ENCODE measurements at places on chromosomes 4 and X.

- no peak for DNase-seq
Observed at GRCh38 chr4:176753049-176753448, 39.7 kb downstream of the VEGFC start.

DNA sequence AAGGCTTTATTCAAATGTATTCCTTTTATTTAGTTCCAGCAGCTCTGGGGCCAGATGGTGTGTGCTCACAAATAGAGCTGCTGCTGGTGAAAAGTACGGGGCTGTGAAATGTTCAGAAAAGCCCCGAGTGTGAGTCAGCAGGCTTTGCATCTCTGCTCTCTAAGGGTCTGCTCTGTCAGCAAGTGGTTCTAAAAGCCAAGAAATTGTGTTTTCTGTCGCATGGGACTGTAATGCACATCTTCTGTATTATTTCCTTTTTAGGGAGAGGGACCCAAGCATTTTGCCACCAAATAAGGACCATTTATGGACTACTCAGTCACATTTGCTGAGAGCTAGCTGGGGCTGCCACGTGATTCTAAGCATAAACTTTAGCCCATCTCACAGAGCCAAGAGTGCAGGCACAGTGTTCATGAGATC, 82.9 kb upstream of the NHS start:
- DNase-seq: no peak

- peak; percentile 25 for DNase-seq
Observed at GRCh38 chr4:94595880-94596483, 144.2 kb downstream of the PDLIM5 start.

DNA sequence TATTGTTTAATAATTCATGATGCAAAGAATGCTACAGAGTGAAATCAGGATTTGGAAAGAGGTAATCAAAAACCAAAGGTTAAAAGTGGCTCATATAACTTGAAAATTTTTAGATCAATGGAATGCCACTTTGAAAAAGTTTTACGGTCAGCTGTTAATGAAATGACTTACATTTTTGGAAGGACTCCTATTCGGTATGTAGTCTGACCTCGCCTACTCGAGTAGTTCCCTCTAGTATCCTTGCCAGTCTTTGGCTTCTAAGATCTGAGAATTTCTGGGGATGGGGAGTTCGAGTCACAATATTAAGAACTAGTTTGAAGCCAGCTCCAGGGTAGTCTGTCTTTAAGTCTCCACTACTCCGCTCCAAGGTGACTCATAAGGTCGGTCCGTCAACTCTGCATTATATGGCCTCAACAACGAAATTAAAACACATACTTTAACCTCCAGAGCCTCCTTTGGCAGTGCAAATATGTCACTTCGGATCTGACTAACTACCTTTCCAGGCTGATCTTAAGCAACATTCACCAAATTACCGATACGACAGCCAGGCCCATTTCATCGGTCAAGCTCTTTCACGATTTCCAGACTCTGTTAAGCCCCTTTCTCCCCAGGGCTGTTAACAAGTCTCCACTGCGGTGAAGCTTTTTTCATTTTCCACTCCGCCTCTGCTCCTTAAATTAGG, 733 bp upstream of the NAA15 start:
- no peak for DNase-seq

DNA sequence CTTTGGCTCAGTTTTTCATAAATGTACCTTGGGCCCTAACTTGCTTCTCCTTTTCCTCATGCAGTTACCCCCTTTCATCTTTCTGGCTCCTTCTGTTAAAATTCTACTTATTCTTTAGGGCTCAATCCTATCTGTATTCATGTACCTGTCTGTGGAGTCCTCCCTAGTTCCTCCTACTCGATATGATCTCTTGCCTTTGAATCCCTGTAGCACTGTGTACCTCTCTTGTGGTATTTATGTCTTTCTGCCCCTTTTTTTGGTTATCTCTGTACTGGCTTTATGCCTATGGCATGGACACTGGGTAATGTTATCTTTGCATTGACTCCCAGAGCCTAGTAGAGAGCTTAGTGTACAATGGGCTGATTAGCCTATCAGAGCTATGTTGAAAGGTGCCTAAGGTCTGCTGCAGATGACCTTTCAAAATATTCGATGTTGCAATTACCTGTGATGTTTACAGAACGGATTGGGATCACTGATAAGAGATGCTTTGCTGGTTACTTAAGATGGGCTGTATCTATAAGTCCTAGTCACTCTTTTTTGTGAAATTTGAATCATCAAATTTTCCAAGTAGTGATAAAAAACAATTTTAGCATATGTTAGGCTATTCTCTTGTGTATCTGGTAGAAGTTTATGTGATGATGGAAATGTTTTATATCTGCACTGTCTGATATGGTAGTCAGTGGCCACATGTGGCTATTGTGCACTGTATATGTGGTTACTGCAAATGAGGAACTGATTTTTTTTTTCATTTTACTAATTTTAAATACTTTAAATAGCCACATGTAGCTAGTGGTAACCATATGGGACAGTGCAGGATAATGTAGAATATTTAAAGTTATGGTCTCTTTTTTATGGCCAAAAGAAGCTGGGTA, 33.5 kb downstream of the TMEM164 start:
- no peak for DNase-seq

DNA sequence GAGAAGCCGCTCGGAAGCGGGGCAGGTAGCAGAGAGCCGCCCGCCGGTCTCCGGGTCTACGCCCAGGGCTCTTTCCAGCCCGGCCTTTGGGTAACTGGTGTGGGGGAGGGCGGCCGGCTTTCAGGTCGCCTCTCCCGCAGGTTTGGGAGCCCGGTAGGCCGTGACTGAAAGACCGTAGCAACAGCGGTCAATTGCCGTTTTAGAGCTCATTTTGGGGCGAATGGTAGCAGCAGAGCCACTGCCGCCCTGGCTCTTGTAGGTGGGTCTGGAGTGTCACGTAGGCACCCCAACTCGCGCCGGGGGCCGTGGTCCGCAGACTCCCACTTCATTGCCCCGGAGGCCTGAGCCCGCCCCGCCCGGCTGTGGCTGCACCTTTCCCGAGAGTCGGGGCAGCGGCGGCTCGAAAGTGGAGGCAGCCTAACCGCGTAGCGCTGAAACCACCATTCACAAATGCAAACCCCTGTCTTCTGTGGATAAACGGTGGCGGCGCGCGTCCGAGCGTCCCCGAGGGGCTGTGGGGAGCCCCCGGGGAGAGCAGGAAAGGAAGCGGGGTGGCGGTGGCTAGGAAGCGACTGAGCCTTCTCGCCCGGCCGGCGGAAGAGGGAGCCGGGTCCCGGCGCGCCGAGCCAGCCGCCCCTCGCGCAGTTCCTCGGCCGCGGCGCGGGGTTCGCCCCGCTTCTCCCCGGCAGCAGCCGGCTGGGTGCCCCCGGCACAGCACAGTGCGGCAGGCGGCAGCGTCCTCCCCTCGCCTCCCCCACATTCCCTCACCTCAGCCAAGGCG, 2185.1 kb upstream of the TENM3 start:
- peak; percentile 48 for DNase-seq

- DNase-seq: no peak
Observed at GRCh38 chrX:78653118-78653822, 5.9 kb downstream of the RTL3 start.

DNA sequence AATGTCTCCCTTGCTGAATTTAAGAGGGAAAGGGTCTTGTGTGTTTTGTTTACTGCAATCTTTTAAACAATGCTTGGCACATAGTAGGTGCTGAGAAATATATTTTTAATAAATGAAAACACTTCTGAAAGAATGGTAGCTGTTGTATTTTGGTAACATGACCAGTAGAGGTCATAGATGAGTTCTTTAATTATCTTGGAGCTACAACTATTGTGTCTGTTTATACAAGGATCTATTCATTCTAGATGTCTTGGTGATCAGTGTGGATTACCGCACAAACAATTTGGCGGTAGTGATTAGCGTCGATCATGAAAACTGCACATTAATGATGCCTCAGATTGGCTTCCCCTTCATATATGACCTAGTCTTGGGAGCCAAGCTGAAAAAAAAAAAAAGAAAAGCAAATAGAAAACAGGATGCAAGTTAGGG, 21.4 kb upstream of the SCRG1 start:
- no peak for DNase-seq

DNA sequence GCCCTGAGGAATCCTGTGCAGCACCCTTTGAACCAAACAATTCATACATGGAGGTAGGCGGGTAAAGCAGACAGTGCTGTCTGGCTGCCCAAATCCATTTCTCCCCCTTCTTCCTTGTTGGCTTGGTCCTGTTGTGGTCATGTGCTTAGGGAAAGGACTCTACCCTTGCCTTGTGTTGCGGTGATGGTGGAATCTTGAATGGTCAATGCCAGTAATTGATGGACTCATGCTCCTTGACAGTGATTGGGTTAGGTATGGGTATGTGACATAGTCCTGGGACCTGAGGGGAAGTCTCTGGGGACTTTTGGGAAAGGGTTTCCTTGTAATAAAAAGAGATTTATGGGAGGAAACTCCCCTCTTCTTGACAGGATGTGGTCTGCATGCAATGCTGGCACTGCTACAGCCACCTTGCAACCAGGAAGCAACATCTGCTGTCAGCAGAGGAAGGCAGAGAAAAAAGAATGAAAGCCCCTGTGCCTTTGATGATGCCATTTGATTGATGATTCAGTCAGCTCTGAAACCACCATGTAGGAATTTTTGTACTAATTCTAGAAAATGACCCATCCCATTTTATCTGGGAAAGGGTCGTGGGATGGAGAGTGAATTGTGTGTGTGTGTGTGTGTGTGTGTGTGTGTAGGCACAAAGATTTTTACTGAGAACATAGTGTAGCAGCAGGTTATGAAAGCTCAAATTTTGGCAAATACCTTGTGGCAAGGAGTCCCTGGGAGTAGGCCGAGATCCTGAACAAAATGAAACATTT, 30.0 kb upstream of the HUWE1 start:
- no peak for DNase-seq

GRCh38 chr4:38132843-38133662, 172.9 kb downstream of the PTTG2 start:
- DNase-seq: no peak

GRCh38 chrX:17591741-17592110, 145.6 kb upstream of the SCML1 start:
- no peak for DNase-seq

- no peak for DNase-seq
Observed at GRCh38 chr4:186717556-186717955, 6.1 kb downstream of the FAT1 start.

DNA sequence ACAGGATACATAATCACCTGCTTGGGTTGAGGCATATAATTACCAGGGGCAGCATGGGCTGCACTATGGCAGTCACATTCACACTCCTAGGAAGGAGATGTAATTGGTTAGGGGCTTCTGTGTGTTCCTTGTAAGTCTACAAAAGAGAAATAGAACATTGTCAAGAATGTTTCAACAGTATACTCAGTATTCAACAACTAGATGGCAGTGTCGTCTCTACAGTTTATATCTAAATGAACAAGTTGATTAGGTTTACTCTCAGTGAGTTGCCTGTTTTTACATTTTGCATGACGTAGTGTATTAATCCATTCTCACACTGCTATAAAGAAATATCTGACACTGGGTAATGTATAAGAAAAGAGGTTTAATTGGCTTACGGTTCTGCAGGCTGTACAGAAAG, 50.5 kb upstream of the RAB33B start:
- no peak for DNase-seq

GRCh38 chrX:44828008-44828605, 15.7 kb upstream of the DUSP21 start:
- DNase-seq: no peak

- peak; percentile 56 for DNase-seq
Observed at GRCh38 chrX:11758400-11759171, 549 bp downstream of the MSL3 start.

GRCh38 chr4:14865031-14865366, 137.3 kb upstream of the CPEB2 start:
- DNase-seq: no peak

- no peak for DNase-seq
Observed at GRCh38 chr4:156293657-156294297, 340.1 kb upstream of the CTSO start.

- peak; percentile 76 for DNase-seq
Observed at GRCh38 chr4:169070071-169070894, 60.2 kb upstream of the CBR4 start.

- DNase-seq: no peak
Observed at GRCh38 chr4:22130741-22131140, 182.2 kb upstream of the KCNIP4 start.

GRCh38 chr4:106246441-106246840, 69.6 kb downstream of the TBCK start:
- no peak for DNase-seq

DNA sequence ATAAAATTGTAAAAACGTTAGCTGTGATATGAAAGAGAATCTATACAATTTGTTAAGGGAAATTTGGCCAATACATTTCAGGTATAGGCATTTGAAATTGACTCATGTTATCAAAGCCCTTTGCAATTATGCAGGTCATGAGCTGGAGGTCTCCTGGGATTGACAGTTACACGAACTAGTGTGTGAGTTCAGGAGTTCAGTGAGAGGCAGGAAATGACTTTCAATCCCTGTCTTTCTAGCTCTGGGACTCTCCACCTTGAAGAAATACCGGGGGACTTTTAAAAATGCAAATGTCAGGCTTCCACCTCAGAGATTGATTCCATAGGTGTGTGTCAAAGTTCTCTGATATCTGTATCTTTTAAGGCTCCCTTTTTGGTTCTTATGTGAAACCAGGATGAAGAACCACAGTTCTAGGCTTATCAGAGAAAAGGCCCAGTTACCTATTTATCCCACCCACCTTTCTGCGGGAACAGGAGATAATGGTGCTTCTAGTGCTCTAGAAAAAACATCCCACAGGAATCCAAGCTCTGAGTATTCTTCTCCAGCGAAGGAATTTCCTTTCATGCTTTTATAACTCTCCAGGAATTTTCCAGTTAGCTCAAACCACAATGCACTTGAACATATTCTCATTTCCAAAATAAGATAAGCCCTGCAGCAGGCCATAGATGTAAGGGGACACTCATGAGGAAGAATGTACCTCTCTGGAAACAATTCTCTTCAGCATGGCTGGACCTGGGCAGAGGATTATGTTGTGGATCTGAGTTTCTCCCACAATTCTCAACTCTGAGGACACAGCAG, 501.0 kb downstream of the IDS start:
- no peak for DNase-seq

GRCh38 chr4:93302310-93302709, 526.2 kb upstream of the ATOH1 start:
- DNase-seq: no peak

GRCh38 chrX:10288373-10288975, 131.7 kb downstream of the CLCN4 start:
- no peak for DNase-seq

DNA sequence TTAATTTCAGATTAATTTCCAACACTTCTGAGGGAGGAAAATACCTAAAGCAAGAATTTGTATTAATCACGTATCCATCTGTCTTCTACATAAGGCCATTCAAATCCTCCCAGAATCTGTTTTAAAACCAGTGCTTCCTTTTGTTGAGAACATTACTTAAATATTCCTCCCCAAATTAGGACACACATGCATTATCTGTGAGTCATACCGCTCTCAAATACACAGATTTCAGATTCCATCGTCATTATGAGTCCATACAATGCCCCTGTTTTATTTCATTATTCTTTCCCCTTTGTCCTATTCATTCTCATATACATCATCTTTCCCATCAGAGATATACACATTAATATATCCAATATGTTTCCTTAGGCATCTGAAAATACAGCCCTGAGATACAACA, 57.3 kb upstream of the PRSS12 start:
- no peak for DNase-seq
